ENCODE measurements at places on chromosomes 4 and X.

DNA sequence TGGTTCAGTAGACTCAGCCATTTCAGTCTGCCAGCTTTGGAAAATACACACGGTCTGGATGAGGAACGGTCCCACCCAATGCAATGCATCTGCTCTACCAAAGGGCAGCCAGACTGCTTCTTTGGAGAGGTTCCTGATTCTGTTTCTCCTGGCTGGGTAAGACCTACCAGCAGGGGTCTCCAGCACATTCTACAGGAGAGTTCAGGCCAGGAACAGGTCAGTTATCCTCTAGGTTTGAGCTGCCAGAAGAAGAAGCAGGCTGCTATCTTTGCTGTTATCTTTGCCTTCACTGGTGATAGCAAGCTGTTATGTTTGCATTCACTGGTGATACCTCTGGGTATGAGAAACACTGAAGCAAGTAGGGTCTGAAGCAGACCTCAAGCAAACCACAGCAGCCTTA is 45.5 kb upstream of the PBDC1 start:
- no peak for DNase-seq

DNA sequence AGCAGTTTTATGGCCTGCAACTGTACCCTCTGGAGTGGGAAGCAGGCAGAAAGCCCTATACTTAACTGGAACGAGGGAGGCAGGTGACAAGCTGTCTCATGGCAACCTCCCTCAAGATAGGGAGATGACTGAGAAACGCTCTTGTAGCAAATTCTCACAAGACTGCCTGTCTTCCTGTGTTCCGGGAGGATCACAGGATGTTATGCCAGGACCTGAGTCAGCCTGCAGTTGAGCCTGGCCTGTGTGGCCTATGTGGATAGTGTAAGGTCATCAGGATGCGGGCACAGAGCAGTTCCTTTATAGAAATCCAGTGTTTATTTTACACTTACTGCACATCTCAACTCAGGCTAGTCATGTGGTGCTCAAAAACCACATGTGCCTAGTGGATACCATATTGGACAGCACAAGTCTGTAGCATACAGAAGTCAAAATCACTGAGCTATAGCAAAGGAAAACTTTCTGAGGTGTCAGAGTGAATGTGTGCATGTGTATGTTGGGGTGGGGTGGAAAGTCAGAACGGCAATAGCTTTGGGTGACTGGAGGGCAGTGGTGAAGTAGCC is 25.2 kb downstream of the TAF7L start:
- no peak for DNase-seq

DNA sequence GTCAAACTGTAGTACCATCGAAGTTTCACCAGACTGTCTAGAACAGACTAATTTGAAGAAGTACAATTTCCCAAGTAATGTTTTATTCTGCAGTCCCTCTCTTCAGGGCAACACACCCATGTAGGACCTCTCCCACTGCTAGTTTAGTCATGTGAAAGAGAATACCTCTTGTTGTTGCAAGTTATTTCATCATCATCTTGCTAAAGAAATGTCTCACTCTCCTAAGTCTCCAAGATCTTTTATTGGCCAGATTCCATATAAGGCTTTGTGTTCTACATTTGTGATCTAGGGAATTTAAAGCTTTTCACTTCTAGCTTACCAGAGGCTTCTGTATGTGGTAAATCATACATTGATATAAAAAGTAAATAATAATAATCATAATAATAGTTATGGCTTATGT is 745.3 kb upstream of the MAGEB2 start:
- no peak for DNase-seq

- DNase-seq, result no peak
Measured at GRCh38 chrX:146604196-146604595, 205.4 kb upstream of the CXorf51B start.

- DNase-seq, result no peak
Measured at GRCh38 chr4:22268350-22269025, 247.4 kb downstream of the ADGRA3 start.

GRCh38 chr4:48640225-48640624 is 139.9 kb downstream of the FRYL start:
- DNase-seq, result no peak

- DNase-seq, result peak; percentile 24
Measured at GRCh38 chr4:78616046-78616498, 64.5 kb downstream of the ANXA3 start.

DNA sequence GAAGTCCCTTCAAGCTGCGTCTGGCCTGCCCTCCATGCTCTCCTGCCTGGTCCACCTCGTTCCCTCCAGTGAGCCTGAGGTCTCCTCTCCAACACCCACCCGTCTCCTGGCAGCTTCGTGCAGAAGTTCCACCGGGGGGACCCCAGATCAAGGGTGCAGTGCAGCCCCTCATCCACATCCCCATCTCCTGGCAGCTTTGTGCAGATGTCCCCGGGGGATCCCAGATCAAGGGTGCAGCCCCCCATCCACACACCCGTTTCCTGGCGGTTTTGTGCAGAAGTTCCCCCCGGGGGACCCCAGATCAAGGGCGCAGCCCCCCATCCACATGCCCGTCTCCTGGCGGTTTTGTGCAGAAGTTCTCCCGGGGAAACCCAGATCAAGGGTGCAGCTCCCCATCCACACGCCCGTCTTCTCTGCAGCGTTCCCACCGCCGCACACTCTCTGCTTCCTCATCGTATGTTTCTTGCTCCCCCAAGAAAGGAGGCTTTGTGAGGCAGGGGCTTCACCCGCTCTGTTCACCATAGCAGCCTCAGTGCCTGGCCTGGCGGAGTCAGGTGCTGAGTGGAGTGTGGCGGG is 35.7 kb downstream of the PIGG start:
- no peak for DNase-seq

DNA sequence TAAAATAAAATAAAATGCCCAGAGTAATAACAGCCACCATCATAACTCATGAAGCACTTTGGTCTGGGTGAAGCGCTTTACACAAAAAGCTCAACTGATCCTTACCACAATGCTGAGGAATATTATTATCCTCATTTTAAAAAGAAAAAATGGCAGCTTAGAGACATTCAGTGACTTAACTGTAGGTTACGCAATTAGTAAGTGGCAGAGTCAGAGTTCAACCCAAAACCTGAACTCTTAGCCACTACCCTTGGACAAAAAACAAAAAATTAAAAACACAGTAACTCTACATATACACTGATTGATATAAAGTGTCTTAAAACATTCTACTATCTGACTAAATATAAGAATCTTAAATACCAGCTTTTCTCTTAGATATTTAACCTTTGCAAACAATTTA is 34.9 kb downstream of the MAOB start:
- no peak for DNase-seq

DNA sequence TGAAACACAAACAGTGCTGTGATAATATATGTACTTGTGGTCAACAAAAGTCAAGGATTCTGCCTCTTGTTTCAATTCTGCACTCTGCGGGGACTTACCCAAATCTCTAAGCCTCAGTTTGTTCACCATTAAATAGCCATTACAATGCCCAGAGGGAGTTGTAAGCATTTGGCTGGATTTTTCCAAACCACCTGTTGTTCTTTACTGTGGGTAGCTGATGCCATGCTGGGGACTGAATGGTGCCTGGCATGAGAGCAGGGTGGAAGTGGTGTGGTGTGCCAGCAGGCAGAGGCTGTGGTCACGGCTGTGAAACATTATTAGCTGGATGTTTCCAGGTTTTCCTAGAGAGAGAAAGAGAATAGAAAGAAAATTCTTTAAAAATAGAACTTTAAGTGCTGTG is 60.7 kb upstream of the PAK3 start:
- no peak for DNase-seq

DNA sequence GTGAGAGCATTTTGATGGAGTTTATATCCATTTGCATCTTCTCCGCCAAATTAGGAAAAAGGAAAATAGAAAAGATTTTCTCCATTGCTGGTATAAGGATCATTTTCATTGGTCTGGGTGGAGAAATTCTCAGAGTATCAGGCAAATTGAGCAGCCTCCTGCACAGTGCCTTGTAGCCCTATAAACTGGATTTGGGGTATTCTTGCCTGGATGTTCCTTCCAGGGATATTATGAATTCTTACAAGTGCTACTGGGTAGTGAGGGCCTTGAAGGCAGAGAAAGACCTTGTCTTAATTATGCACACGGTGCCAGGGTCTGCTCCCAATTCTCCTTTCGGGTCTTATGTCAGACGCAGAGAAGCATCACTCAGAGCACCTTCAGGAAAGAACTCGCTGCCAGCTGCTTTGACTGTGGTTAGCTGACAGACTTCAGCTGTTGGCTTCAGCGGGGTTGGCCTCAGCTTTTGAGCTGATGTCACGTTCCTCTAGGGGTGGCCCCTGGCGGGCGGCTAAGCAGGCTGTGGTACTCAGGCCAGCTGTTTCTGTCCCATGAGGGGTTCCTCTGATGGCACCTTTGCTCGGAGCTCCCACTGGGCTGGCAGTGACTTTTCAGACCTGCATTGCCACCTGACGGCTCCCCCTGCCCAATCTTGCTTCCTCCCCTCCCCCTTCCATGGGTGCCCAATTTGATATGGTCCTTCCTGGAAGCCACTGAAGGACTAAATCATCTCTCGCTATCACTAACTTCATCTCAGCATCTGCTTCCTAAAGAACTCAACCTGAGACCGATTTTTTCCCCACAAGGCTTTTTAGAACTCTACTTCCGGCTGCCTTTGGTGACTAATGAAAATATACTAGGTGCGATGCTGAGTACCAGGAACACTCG is 519.5 kb downstream of the BCOR start:
- DNase-seq, result no peak

GRCh38 chr4:637536-638280 is 12.3 kb downstream of the PDE6B start:
- DNase-seq, result no peak

DNA sequence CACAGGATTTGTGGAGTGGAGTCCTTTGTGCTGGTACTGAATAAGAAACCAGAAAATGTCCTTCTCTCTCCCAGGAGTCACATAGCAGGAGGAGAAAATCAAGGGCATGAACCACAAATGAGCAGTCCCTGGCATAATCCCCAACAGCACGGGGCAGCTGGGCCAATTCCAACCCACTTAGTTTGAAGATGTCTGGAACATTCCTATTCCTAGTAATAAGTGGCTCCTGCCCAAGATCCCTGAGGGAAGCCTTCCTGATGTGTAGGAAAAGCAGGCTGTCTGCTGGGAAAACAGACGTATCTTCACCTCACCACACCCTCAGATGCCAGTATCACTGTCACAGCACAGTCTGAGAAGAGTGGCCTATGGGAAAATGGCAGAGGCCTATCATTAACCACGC is 182.8 kb upstream of the MAP3K15 start:
- no peak for DNase-seq
